NCI-H2081 (cell line): ENCODE measurements at places on chromosomes 2 and 18.

DNA sequence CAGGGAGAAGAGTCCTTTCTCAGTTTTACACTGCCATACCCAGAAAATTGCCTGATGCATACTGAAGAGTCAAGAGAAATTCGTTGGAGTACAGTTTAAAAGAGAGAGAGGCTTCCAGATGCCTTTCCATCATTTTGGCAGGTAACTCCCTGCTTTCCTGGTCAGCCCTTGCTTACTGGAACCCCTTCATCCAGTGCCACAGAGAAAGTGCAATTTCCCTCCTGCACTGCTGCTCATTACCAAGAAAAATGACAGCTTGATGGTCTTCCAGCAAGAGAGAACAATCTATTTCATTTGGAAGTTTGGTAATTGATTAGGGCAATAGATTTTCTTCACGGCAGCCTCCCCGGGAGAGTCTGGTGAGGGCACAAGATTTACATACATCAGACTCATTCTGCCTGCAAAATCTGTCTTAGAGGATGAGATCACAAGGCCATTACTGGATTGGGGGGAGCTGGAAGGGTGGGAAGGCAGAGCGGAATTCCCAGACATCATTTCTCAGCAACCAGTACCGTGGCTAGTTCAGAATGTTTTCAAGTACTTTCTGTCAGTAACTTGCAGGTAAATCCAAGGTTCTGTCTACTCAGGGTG lies 102.8 kb upstream of the SLC14A2 start:
- no peak for DNase-seq

GRCh38 chr2:26001743-26002351 lies 19.6 kb upstream of the KIF3C start:
- DNase-seq, result peak; percentile 65

- DNase-seq, result peak; percentile 50
Observed at GRCh38 chr2:120174963-120175581, 48.1 kb downstream of the TMEM185B start.

GRCh38 chr18:46334868-46335281 lies 230.7 kb downstream of the HAUS1 start:
- peak; percentile 38 for DNase-seq

DNA sequence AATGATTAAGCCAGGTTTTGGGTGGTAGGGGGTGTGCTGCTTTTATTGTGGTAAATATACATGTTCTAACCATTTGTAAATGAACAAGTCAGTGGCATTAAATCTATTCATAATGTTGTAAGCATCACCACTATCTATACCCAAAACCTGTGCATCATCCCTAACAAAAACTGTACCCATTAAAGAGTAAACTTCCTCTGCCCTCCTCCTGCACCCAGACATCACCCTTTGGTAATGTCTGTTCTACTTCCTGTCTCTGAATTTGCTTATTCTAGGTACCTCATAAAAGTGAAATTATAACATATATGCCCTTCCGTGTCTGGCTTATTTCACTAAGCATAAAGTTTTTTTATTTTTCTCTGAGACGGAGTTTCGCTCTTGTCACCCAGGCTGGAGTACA lies 14.1 kb downstream of the RIF1 start:
- DNase-seq, result no peak
